ENCODE measurements at places on chromosomes 3 and 15.

- peak overlapping the region; percentile 51 for H3K27ac ChIP-seq
- no peaks in the 10 kb centered on the region for H3K27me3 ChIP-seq
- no peak overlapping the region for H3K4me3 ChIP-seq
- no peaks in the 10 kb centered on the region for H3K36me3 ChIP-seq
- DNase-seq = no peak
These were observed 35.9 kb upstream of the TFRC start for GRCh38 chr3:196117809-196118208.

- peaks cover 3% of the 10 kb centered on the region for H3K4me1 ChIP-seq
- no peak overlapping the region for H3K4me3 ChIP-seq
- H3K36me3 ChIP-seq = peaks cover 57% of the 10 kb centered on the region
- H3K27me3 ChIP-seq = no peaks in the 10 kb centered on the region
These were observed 34.1 kb downstream of the PBRM1 start for GRCh38 chr3:52651592-52651991.

DNA sequence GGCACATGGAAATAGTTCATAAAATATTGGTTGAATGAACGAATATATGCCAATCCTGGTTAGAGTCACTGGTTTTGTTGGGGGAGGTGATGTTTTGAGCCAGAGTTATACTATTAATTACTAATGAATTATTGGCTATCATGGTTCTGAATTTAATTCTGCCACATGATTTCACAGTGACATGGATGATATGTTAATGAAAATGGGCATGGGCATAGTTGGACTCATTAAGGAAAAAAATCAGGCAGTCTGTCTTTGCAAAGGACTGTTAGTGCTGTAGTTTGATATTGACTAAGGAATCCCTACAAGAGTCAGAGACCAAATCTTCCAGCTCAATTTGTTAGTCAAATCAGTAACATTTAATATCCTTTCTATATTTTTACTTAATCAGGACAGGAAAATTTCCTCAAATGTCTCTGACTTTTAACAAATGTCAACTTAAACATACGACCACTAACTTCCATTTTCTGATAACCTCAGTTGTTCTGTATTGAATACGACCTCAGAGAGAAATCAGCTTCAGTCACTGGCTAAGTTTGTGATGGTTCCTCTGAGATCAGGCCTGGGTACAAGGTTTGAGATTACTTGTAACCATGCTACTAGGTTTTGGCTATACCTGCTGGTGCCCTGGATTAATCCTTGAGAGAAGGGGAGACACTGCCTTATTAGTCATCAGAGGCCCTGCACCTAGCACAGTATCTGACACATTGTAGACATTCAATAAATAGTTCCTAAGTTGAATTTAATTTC lies 13.3 kb downstream of the NFKBIZ start:
- no peak overlapping the region for H3K4me3 ChIP-seq
- peaks cover 10% of the 10 kb centered on the region for H3K4me1 ChIP-seq
- DNase-seq = no peak
- H3K27ac ChIP-seq = no peak overlapping the region
- H3K36me3 ChIP-seq = peaks cover 46% of the 10 kb centered on the region
- no peaks in the 10 kb centered on the region for H3K27me3 ChIP-seq

DNA sequence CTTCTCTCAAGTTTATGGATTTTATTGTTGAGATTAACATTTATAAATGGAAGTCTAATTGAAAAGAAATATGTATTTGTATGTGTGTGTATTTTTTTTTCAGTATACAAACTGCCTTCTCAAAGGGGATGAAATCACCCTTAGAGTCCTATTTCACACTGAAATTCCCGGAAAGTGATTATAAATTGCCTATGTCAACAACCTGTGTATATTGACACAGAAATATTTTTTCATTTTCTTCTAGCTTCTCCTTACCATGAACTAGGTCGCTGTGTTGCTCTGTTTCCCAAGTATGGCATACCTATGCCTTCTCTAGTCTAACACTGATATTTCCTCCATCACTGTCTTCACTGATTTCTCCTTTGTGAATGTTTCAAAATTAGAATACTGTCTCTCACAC lies 444.0 kb upstream of the AZI2 start:
- no peaks in the 10 kb centered on the region for H3K27me3 ChIP-seq
- H3K4me3 ChIP-seq = no peak overlapping the region
- DNase-seq = no peak
- no peaks in the 10 kb centered on the region for H3K36me3 ChIP-seq
- H3K27ac ChIP-seq = no peak overlapping the region

DNA sequence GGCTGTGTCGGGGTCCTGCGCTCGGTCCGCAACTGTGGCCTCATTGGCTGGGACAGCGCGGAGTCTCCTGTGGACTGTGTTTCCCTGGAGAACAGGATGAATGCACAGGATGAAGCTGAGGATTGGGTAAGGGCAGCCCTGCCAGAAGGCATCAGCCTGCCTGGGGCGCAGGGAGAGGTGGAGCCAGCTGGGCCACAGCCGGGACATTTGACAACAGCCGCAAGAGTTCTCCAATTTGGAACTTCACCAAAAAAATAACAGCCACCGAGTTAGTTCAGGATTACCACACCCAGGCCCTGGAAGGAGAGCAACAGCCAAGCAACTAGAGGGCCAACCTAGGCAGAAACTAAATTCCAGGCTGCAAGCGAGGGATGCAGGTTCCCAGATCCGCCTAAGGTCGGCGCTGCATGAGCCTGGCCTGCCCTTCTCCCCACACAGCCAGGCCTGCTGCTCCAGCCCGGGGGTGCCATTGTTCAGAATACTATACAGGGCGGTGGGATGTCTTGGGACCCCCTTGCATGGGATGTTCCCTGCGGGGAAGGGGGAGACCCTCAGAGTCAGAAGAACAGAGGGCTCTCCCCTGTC lies 229.3 kb downstream of the OCA2 start:
- no peak overlapping the region for H3K27ac ChIP-seq
- H3K27me3 ChIP-seq = no peaks in the 10 kb centered on the region
- no peaks in the 10 kb centered on the region for H3K36me3 ChIP-seq
- no peaks in the 10 kb centered on the region for H3K4me1 ChIP-seq

Data from activated CD8-positive, alpha-beta T cell treated with anti-CD3 and anti-CD28 coated beads, Interleukin-2, amount 10 ng/mL, durations not matched to agents 7 days and 5 days (primary cell).